ELR (cell line): ENCODE measurements at places on chromosomes 6 and 20.

- DNase-seq = peak; percentile 51
These were observed 248.5 kb downstream of the BTBD9 start for GRCh38 chr6:38391206-38391605.

DNA sequence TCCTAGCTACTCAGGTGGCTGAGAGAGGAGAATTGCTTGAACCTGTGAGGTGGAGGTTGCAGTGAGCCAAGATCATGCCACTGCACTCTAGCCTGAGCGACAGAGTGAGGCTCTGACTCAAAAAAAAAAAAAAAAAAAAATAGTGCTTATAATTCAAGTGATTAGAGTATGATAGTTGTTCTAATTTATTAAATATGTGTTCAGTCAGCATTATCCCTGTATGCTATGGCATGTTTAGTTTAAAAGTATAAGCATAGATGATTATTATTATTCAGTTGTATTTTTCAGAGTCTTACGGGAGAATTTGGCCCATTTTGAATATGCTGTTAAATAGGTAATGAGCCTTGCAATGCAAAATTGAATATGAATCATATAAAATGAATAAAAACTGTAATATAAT, 64.8 kb downstream of the UBR2 start:
- DNase-seq = no peak

- no peak for DNase-seq
These were observed 54.6 kb downstream of the SLC2A10 start for GRCh38 chr20:46764068-46764467.

- DNase-seq = peak; percentile 68
These were observed 117.1 kb upstream of the EEF1E1 start for GRCh38 chr6:8219352-8219943.

DNA sequence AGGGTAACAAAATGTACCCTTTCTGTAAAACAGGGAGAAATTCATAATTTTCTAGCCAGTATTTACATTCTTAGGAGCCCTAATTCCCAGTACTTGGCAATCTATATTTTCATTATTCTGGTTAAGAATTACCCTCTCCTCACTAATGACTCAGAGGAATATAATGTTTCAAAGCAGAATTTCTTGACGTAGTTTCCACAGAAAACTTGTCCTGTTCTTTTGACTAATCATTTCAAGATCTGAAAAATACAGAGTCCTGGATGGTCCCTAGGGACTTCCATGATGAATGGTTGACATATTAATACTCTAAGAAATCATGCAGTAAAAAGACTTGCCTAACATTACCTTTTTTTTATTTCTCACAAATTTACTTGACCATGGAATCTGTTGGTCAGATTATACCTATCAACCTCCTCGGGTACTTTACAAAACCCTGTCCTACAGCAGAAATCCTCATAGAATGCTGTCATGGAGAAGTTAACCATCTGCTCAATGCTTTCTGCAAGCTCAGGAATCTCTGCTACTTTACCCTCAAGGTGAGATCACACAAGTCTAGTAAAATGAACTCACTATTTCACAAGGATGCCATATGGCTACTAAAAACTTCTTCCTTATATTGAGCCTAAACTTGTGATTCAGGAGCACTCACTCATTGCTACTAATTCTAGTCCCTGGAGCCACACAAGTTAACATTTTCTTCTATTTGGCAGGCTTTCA, 202.1 kb upstream of the CNR1 start:
- peak; percentile 31 for DNase-seq

GRCh38 chr6:42257614-42258013, 40.0 kb upstream of the MRPS10 start:
- no peak for DNase-seq

DNA sequence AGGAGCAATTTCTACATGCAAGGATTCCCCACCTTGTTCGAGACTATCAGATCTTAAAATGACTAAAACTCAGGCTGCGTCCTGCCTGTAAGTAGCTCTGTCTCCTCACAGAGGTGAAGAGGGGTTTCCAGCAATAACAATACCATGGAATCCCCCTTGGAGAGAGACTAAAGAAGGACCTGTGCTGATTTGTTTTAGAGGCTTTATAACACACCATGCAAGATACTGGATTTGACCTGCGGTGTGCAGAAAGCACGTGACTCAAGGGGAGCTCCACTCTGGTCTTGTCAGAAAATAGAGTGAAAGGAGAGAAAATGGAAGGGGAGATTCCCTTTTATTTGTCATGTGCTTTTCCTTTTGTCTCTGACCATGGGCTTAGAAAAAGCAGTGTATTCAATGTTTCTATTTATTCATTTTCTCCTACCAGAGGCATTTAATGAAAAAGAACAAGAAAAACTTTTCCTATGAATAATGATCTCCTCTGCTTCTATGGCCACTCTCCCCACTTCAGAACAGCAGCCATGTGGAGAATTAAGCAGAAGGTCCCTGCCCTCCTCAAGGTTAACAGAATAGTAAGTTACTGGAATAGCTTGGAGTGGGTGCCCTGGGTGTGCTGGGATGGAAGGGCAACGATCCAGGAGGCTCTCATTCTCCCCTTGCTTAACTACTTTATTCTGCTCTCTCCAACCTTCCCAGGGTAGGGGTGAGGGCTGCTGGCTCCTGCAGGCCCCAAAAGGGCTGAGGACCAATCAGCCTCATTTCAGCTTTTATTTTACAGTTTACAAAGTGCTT, 19.2 kb upstream of the MRPS10 start:
- DNase-seq = no peak

GRCh38 chr6:144055121-144055931, 40.0 kb downstream of the SF3B5 start:
- no peak for DNase-seq

- DNase-seq = no peak
These were observed 111.8 kb downstream of the MCHR2 start for GRCh38 chr6:99882128-99882702.

DNA sequence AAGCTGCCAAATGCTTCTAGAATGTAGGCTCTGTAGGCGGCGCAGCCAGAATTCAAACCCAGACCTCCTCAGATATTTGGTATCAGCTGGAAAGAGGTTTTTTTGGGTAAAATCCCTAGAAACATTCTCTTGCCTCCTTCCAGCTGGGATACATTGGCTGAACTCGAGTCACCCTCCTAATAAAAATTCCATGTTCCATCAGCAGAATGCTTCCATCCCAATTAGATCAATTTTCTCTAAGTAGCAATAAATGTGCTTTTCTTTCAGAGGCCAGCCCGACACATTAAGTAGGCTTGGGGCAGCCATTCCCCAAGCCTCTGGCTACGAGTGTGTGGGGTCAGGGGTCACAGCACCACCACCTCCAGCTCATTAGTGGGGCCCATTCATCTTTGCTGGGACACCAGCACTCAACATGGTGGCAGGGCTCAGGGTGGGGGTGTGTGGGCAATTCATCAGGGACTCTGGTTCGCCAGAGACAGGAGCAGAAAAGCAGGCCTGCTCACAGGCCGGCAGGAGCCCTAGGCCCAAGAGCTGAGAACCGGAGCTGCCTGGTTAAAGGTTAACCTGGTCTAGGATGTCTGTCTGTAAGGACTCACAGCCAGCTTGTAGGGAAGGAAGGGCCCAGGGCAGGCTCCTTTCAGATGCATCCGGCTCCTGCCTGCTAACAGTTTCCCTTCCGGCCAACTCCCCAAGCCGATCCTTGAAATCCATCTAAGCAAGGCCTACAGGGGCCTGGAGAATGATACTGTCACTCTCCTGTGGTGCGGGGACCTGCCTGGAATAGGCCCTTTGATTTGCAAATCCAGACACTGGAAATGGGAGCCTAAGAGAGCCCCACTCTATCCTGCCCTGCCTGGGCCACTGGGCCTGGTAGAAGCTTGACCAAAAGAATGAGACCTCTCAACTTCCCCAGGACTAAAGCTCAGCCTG, 159.1 kb upstream of the TOP1 start:
- DNase-seq = no peak
